ENCODE measurements at places on chromosomes 16 and 17. TPM values are rescaled to one million over a fixed set of nuclear protein-coding genes. Genes with fewer than 3 reads are reported as not detected.

NPLOC4 gene
- 74.9 TPM for total RNA-seq

GRCh38 chr16:66261826-66262225, 104.7 kb upstream of the CDH5 start:
- no peak for DNase-seq

- no peak for DNase-seq
Measured at GRCh38 chr16:6250511-6250910, 1082.1 kb upstream of the RBFOX1 start.

DNA sequence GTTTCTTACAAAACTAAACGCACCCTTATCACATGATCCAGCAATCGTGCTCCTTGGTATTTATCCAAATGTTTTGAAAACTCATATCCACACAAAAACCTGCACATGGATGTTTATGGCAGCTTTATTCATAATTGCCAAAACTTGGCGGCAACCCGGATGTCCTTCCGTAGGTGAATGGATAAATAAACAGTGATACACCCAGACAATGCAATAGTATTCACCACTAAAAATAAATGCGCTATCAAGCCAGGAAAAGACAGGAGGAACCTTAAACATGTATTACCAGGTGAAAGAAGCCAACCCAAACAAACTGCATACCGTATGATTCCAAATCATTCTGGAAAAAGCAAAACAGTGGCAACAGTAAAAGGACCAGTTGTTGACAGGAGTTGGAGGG, 10.0 kb downstream of the SPATA32 start:
- no peak for DNase-seq

DNA sequence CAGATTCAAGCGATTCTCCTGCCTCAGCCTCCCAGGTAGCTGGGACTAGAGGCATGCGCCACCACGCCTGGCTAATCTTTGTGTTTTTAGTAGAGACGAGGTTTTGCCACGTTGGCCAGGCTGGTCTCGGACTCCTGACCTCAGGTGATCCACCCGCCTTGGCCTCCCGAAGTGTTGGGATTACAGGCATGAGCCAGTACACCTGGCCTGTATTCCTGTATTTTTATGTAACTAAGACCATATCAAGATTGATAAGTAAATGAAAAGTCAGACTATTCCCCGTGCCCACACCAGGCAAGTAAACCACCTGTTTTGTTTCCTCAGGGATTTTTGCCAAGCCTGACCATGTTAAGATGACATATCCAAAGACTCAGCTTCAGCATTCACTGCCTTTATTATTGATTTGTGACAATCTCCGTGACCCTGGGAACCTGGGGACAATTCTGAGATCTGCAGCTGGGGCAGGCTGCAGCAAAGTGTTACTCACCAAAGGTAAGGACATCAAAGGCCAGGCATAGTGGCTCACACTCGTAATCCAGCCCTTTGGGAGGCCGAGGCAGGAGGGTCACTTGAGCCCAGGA, 5.6 kb downstream of the MRM3 start:
- no peak for DNase-seq

TMED6 gene
- not detected for total RNA-seq

GRCh38 chr17:45977976-45978626, 20.9 kb upstream of the STH start:
- no peak for DNase-seq
